ENCODE measurements at places on chromosomes 16 and 17. TPM values are rescaled to one million over a fixed set of nuclear protein-coding genes. Genes with fewer than 3 reads are reported as not detected.

DNA sequence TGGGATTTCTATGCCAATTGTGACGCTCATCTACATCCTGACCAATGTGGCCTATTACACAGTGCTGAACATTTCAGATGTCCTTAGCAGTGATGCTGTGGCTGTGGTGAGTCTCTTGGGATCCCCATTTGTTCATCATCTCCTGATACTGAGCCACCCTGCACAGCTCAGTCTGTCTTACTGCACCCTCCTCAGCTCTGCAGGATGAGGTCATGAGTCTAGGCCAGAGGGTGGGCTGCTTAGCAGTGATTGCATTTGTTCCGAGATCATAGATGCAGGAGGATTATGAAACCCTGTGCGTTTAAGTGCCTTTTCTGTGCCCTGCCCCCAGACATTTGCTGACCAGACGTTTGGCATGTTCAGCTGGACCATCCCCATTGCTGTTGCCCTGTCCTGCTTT is 19.5 kb downstream of the SLC7A6OS start:
- H3K4me3 ChIP-seq: no peak overlapping the region
- H3K36me3 ChIP-seq: peaks cover 5% of the 10 kb centered on the region
- DNase-seq: no peak
- H3K4me1 ChIP-seq: peaks cover 11% of the 10 kb centered on the region
- no peaks in the 10 kb centered on the region for H3K27me3 ChIP-seq

GRCh38 chr16:10343124-10343760 is 42.6 kb upstream of the ATF7IP2 start:
- H3K4me1 ChIP-seq: no peaks in the 10 kb centered on the region
- no peak for DNase-seq
- no peak overlapping the region for H3K27ac ChIP-seq

DNA sequence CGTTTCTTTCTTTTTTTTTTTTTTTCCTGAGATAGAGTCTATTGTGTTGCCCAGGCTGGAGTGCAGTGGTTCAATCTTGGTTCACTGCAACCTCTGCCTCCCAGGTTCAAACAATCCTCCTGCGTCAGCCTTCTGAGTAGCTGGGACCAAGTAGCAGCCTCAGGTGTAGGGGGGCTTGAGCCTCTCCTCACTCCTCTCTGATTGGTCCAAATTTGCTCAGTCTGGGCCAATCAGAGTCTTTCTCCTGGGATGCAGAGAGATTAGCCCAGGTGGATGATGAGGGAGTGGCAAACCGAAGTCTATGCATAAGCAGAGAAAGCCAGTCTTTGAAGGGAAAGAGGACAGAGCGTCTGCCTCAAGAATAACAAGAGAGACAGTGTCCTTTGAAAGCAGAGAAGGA is 99.0 kb downstream of the BMERB1 start:
- no peaks in the 10 kb centered on the region for H3K36me3 ChIP-seq
- no peaks in the 10 kb centered on the region for H3K27me3 ChIP-seq
- H3K4me1 ChIP-seq: no peaks in the 10 kb centered on the region
- H3K4me3 ChIP-seq: no peak overlapping the region
- no peak for DNase-seq
- H3K27ac ChIP-seq: no peak overlapping the region

KRT23 gene
- total RNA-seq: 0.27 TPM

ARHGDIG gene
- 1.8 TPM for total RNA-seq

DNA sequence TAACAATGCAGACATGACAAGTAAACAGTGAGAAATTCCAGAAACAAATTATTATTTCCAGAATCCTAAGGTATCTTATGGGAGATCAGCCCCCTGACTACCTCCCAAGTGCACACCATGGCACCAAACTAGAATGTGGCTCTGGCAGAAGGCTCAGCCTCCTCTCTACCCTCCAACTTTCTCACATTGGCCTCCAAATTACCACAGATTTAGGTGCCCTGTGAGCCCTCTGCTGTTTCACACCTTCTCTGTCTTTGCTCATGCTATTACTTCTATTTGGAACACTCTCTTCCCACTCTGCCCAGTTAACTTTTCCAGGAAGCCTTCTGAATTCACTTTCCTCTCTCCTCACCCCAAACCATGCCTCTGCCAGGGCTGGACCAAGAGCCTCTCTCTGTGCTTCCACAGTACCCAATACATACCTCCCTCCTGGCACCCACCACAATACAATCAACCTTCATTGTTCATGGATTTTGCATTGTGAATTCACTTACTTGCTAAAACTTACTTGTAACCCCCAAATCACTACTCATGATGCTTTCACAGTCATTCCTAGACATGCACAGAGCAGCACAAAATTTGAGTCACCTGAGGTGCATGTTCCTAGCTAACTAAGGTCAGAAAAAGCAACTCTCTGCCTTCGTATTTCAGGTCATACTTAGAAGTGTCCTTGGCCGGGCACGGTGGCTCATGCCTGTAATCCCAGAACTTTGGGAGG is 31.4 kb downstream of the SMG6 start:
- H3K27me3 ChIP-seq: no peaks in the 10 kb centered on the region
- H3K4me1 ChIP-seq: no peaks in the 10 kb centered on the region
- H3K27ac ChIP-seq: no peak overlapping the region
- no peak for DNase-seq
- no peaks in the 10 kb centered on the region for H3K36me3 ChIP-seq
- no peak overlapping the region for H3K4me3 ChIP-seq

GRCh38 chr16:70393662-70394061 is 45.2 kb downstream of the ST3GAL2 start:
- H3K4me1 ChIP-seq: peaks cover 3% of the 10 kb centered on the region
- no peaks in the 10 kb centered on the region for H3K27me3 ChIP-seq
- H3K27ac ChIP-seq: no peak overlapping the region
- no peaks in the 10 kb centered on the region for H3K36me3 ChIP-seq
- DNase-seq: no peak

DNA sequence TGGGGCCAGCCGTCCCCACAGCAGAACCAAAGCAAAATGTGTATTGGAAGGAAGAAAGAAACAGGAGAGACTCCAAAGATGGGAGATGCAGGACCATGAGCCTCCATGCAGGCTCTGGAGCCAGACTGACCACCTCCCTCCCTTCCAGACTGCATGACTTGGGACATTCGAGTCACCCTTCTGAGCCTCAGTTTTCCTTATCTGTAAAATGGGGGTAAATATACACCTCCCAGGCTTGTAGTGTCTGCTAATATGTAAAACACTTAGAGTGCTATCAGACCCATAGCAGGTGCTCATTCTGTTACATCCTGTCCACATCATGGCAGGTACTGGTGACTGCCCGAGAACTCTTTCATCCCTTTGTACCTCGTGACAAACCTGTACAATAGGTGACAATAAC is 370.8 kb downstream of the SNX29 start:
- no peaks in the 10 kb centered on the region for H3K4me1 ChIP-seq
- H3K4me3 ChIP-seq: no peak overlapping the region
- H3K36me3 ChIP-seq: no peaks in the 10 kb centered on the region
- no peak for DNase-seq
- no peaks in the 10 kb centered on the region for H3K27me3 ChIP-seq

- H3K4me3 ChIP-seq: no peak overlapping the region
- no peak overlapping the region for H3K27ac ChIP-seq
- no peaks in the 10 kb centered on the region for H3K27me3 ChIP-seq
Observed at GRCh38 chr16:67474551-67475455, 6.2 kb downstream of the ATP6V0D1 start.

DNA sequence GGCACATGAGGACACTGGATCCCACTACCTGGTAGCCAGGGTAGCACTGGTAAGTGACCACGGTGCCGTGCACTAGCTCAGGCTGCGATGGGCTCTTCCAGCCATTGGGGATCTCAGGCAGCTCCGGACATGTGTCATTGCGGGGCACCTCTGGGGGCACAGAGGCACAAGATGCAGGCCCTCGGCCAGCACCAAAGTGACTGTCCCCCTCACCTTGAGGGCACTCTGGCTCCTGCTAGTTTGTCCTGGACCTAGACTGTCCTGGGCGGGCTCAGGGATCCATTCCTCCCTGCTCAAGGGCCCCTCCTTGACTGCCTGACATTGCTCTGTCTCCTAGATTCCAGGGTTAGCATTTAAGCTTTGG is 6.7 kb upstream of the PHF12 start:
- no peaks in the 10 kb centered on the region for H3K36me3 ChIP-seq
- no peak overlapping the region for H3K4me3 ChIP-seq
- no peak overlapping the region for H3K27ac ChIP-seq
- no peaks in the 10 kb centered on the region for H3K27me3 ChIP-seq

DNA sequence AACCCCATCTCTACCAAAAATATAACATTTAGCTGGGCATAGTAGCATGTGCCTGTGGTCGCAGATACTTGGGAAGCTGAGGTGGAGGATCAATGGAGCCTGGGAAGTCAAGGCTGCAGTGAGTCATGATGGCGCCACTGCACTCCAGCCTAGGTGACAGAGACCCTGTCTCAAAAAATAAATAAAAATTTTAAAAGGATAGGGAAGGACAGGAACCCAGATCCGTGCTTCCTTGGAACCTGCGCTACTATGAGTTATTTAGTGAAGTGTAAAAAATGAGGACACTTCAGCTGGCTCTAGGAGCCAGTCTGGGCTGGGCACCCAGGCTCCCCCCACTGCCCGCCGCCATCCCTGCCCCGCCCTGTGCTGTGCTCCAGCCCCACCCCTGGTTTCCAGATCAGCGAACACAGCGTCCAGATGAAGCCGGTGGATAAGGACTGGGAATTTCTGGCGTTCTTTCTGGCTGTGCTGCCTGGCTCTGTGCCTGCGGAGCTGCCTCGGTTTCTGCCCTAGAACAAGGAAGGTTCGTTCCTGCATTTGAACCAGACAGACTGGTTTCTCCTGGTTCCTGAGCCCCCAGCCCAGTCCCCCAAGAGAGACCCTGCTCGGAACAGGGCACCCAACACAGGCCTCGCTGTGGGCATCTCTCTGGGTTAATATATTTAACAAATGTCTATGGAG is 18.5 kb downstream of the PLLP start:
- H3K4me3 ChIP-seq: no peak overlapping the region
- H3K4me1 ChIP-seq: peaks cover 8% of the 10 kb centered on the region
- peak overlapping the region; percentile 82 for H3K27ac ChIP-seq
- DNase-seq: peak; percentile 90
- H3K36me3 ChIP-seq: no peaks in the 10 kb centered on the region
- H3K27me3 ChIP-seq: no peaks in the 10 kb centered on the region

DNA sequence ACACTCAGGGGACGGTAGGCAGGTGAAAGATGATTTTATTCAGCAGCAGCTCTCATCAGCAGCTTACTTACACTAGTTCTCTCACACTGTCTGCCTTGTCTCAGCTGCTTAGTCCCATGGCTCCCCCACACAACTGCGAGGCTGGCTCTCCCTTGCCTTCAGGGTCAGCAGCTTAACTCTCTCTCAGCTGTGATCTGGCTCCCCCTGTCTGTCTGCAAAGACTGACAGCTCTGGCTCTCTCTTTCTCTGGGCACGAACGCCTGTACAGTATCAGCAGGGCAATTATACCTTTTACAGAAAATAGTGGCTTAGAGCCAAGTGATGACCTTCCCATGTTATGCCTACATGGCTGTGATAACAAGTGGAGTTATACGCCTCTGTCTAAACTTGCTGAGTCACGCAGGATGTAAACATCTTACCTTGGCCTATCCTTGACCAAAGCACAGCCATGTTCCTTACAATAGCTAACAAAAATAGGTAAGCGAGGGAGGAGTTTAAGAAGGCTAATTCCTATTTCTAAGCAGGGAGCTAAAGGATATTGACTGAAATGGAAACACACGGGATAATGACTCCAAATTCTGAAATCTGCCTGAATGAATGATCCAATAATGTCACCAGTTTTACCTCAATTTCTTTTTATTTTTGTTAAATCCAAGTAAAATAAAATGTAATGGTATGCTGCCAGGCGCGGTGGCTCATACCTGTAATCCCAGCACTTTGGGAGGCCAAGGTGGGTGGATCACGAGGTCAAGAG is 1.1 kb upstream of the NDUFAB1 start:
- DNase-seq: no peak
- no peak overlapping the region for H3K4me3 ChIP-seq
- H3K4me1 ChIP-seq: peaks cover 4% of the 10 kb centered on the region
- H3K27ac ChIP-seq: no peak overlapping the region
- H3K36me3 ChIP-seq: no peaks in the 10 kb centered on the region
- no peaks in the 10 kb centered on the region for H3K27me3 ChIP-seq

PPM1E gene
- 0.32 TPM for total RNA-seq

CCL7 gene
- total RNA-seq: not detected

- no peaks in the 10 kb centered on the region for H3K36me3 ChIP-seq
- no peaks in the 10 kb centered on the region for H3K27me3 ChIP-seq
- H3K4me3 ChIP-seq: no peak overlapping the region
- no peak for DNase-seq
- H3K4me1 ChIP-seq: no peaks in the 10 kb centered on the region
Observed at GRCh38 chr17:77928519-77929179, 29.9 kb upstream of the TNRC6C start.

SLC52A1 gene
- total RNA-seq: 1.7 TPM

- H3K4me3 ChIP-seq: no peak overlapping the region
- DNase-seq: no peak
- H3K4me1 ChIP-seq: no peaks in the 10 kb centered on the region
- no peaks in the 10 kb centered on the region for H3K36me3 ChIP-seq
Observed at GRCh38 chr17:69874175-69874670, 200.8 kb upstream of the KCNJ16 start.

FAM20A gene
- total RNA-seq: 0.72 TPM

C17orf67 gene
- 1.4 TPM for total RNA-seq

- H3K27me3 ChIP-seq: no peaks in the 10 kb centered on the region
- H3K4me3 ChIP-seq: no peak overlapping the region
- H3K4me1 ChIP-seq: peaks cover 4% of the 10 kb centered on the region
Observed at GRCh38 chr17:27256225-27257030, 37.5 kb upstream of the WSB1 start.

GRCh38 chr16:6682142-6682811 is 650.4 kb upstream of the RBFOX1 start:
- H3K36me3 ChIP-seq: no peaks in the 10 kb centered on the region
- peak; percentile 46 for DNase-seq
- no peak overlapping the region for H3K4me3 ChIP-seq
- H3K27ac ChIP-seq: no peak overlapping the region

ITGAL gene
- 3.4 TPM for total RNA-seq

KCNG4 gene
- not detected for total RNA-seq

SAMD14 gene
- total RNA-seq: 0.77 TPM

NKD1 gene
- total RNA-seq: 2.3 TPM

GRCh38 chr17:46922487-46922803 is 515 bp upstream of the GOSR2 start:
- H3K36me3 ChIP-seq: no peaks in the 10 kb centered on the region
- H3K4me3 ChIP-seq: peak overlapping the region; percentile 98
- DNase-seq: no peak
- peaks cover 8% of the 10 kb centered on the region for H3K4me1 ChIP-seq
- peak overlapping the region; percentile 90 for H3K27ac ChIP-seq

MLYCD gene
- total RNA-seq: 5.5 TPM
